Hippocampal formation (tissue), 2 donors: ENCODE measurements at places on chromosomes 2 and 18.

DNA sequence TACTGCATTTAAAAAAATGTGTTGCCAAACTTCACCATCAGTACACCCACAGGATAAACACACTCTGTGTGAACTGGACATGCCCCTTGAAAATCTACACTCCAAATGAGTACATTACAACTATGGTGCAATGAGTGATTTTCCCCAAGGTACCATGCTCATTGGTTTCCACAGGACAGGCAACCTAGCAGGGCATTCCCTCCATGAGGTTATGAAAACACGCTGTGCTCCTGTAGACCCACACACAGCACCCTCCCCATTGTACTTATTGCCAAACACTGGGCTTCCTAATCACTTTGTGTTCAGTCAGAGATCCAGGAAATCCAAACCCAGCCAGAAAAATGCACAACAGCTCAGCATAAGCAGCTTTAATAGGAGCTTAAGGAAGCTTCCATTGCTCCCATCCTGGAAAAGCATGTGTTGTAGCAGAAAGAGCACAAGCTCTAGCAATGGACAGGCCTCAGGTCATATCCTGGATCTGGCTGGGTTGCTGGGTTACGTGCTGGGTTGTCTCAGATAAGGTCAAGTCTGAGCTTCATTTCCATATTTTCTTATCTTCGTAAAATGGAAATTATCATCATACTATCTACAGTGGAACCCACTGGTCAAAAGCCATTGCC is 20.8 kb upstream of the ATIC start:
- DNase-seq, result no peak

- DNase-seq, result no peak
These were observed 1309.8 kb upstream of the NRXN1 start for GRCh38 chr2:52341732-52342131.

DNA sequence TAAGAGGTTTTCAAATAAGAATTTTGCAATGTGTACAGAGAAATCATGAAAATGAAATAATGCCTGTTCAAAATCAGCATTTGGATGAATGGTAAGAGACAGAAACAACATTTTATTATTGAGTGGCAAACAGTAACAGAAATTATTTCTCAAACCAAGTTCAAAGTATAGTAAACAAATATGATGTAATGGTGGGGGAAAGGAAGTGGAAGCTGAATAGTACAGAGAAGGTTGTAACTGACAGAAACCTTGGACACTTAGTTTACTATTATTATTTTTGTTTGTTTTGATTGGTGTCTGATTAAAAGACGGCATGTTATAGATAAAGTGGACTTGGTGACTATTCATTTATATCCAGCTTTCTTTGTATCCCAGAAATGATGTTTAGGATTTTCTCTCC is 1637.4 kb upstream of the ACVR2A start:
- DNase-seq, result no peak

- DNase-seq, result no peak
These were observed 12.7 kb upstream of the CDH2 start for GRCh38 chr18:28189400-28190239.

- DNase-seq, result no peak
These were observed 262.6 kb upstream of the DDX18 start for GRCh38 chr2:117551858-117552257.

DNA sequence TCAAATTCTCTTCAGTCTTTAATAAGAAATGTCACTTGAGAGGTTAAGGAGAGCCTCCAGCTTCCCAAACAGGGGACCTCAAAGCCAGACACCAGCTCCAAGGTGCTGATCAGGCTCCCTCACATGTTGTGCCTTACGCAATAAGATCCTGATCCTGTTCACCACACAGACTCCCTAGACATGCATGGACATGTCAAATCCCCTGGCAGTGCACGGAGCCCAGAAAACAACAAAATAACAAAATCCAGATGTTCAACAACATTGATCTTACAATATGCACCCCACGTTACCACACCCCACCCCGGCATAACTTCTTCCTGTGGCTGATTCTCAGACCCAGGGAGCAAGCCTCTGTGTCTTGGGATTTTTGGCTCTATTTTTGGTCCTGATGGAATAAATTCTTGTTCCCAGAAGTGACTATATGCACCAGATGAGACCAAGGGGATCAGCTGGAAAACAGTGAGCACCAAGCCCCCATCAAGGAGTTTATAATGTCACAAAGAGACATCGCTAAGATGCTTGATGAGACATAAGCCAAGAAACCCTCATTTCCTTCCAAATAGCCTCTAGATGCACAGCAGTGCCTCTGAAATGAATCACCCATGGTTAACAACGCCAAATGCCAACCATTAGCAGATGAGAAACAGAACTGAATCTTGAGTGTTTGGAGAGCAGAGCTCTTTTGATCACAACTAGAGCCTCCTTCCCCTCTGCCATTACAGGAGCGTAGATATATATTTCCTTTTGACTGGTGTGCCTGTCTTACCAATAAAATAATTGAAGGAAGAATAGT is 198.2 kb downstream of the PRKCE start:
- DNase-seq, result no peak

DNA sequence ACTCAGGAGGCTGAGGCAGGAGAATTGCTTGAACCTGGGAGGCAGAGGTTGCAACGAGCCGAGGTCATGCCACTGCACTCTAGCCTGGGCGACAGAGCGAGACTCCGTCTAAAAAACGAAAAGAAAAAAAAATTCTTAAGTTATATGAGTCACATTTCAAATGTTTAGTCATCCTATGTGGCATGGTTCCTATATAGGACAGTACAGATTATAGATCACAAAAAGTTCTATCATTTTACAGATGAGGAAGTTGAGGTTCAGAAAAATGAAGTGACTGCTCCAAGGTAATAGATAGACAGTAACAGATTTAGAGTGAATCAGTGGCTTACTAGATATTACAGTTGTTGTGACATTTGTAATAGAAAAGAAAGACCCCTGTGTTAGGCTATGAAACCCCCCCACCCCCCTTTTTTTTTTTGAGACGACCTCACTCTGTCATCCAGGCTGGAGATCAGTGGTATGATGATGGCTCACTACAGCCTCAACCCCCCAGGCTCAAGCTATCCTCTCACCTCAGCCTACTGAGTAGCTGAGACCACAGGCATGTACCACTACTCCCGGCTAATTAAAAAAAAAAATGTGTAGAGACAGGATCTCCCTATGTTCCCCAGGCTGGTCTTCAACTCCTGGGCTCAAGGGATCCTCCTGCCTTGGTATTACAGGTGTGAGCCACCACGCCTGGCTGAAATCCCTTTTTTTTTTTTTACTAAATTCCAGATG is 22.7 kb downstream of the PTPN4 start:
- no peak for DNase-seq

DNA sequence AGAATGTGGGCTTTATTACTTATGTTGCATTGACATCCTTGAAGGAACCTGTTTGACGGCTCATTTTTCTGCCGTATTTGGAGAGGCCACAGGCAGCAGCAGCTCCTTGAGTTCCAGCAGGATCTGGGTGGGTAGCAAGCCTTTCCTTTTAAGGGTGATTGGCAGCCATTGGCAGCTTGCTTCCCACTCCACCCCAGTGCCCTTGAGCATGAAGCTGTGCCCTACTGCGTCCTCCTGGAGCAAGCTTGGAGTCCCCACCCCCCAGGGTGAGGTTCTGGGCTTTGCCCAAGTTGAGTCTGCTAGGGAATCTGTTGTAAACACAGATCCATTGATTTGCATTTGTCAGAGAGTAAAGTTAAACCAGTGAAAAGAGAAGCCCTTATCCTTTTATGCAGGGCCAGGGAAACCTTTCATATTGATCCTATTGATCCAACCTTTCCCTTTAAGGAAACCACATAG is 9.2 kb downstream of the ONECUT2 start:
- DNase-seq, result no peak

DNA sequence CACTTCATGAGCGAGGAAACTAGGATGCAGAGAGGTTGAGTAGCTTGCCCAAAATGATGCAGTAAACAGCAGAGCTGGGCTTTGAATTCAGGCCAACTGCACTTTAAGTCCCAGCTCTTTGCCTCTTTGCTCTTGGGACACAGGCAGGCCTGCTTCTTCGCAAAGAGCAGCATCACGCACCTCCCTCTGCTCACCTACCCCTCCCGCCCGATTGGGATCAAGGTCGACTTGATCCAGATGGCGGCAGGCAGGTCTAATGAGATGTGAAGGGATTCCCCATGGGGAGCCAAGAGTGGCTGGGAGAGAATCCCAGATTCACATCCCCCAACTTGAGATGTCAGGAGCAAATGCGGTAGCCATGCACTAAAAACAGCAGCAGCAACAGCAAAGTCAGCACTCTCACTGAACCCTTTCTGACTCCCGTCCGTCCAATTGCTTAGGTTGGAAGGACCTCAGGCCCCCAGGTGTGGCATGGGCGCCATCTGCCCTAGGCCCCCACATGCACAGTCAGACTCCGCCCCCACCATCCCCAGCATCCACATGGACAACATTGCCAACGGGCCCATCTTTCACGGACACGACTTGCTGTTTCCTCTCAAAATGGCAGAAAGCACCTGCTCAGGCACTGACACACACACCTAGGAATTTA is 84.3 kb upstream of the MAP4K4 start:
- DNase-seq, result no peak

GRCh38 chr2:19536136-19536535 is 177.7 kb upstream of the OSR1 start:
- no peak for DNase-seq

DNA sequence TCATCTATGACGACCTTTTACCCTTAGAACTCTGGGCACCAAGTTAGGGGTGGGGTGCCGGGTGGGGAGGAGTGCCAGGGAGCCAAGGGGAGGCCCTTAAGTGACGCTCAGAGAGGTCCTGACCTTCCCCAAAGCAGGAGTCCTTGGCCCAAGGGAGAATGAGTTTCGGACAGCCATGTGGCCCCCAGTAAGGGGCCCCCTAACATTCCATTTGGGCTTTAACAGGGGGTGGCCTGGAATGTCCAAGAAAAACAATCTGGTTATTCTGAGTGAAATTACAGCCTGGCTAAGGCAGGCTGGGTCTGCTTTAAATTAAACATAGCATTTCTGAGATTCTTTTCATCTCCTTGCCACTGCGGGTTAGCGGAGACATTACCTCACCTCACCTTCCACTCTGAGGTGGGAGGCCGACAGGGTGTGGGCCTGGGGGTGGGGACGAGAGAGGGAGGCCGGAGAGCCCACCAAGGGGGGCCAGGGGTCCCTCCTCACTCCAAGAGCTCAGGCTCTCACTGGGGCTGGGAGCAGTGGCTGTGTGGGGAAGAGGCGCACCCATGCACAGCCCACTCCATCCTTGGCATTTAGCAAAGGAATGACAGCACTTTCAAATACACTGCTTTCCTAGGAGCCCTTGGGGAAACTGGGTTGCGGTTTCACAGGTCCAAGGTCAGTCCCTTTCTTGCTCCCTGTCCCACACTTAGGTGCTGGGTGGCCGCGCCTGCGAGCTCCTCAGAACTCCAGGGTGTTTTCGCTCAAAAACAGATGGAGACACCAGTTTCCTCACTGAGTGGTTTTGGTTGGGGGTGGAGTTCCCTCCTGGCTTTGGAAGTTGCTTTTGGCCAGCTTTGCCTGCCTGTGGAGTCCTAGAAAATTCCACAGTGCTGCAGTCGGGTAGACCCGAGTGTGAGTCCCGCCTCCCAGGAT is 107.4 kb downstream of the POLR1A start:
- DNase-seq, result no peak

DNA sequence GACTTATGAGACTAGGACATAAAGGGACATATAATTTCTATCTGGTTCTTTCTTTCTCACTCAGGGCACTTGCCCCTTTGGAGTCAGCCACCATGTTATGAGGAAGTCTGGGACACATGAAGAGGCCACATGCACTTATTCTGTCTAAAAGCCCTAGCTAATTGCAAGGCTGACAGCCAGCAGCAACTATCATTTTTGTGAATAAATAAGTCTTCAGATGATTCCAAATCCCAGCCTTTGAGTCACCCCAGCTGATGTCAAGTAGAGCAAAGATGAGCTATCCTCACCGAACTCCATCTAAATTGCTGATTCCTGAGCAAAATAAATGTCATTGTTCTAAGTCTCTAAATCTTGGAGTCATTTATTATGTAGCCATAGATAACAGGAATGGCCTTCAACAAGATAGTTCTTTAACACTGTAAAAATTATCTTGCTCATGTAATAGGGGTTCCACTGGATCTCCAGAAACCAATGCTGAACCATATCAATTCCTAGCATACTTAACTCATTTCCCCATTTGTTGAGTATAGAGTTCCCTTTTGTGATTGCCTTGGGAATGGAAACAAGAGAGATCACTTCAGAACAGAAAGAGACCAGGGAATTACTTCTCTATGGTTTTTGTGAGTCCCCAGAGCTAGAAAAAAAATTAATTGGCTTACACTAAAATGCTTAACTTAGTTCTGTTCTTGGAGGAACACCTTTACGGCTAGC is 50.6 kb upstream of the FN1 start:
- no peak for DNase-seq

GRCh38 chr2:185567940-185568339 is 170.7 kb upstream of the FSIP2 start:
- DNase-seq, result no peak

- DNase-seq, result no peak
These were observed 5.9 kb downstream of the NEU4 start for GRCh38 chr2:241814643-241815476.

DNA sequence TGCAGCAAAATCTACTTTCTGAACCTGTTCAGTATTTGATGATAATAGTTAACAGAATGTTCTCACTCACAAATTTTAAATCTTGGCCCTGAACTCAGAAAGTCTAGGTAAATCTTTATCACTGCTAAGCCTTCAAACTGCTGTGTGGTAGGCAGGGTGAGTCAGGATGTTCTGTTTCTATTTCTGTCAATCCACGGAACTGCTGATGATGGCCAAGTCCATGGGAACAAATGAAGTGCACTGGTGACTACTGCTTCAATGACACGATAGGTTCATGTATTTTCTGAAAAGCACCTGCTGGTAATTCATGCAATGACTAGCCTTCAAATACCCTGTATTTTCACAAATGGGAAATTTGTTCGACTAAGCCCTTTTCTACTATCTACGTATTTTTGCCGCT is 14.2 kb downstream of the NIFK start:
- DNase-seq, result no peak

- DNase-seq, result no peak
These were observed 66.6 kb downstream of the MYOM1 start for GRCh38 chr18:3153107-3153704.

GRCh38 chr2:216349366-216349765 is 22.9 kb downstream of the MARCHF4 start:
- DNase-seq, result no peak

DNA sequence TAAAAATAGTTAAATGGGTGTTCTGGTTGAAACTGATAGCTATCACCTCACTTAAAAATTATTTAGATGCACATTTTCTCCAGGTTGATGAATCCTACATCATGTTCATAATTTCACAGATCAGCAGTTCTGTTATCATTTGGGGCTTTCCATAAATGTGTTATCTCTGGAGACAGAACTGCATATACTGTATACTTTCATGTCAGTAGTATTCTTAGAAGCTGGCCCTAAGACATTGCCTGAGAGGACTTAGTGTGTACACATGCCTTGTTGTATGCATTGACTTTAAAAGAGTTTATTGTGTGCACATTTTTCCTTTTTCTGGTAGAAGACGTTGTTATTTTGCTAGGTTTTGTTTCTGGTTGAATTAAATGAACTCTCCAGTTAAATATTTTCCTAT is 41.0 kb downstream of the PIK3C3 start:
- DNase-seq, result no peak

GRCh38 chr2:209305026-209305425 is 118.8 kb upstream of the MAP2 start:
- no peak for DNase-seq

GRCh38 chr2:84516234-84516986 is at the start of gene DNAH6:
DNAH6 (plus strand) TSS chr2:84516498; CDS start chr2:84517827, 1,329 bp downstream.
- peak; percentile 83 for DNase-seq
